ENCODE measurements at places on chromosomes 7 and 10. TPM values are rescaled to one million over a fixed set of nuclear protein-coding genes. Genes with fewer than 3 reads are reported as not detected.

SPDYE3 gene
- not detected for total RNA-seq

NHLRC2 gene
- total RNA-seq = 20.4 TPM

DNA sequence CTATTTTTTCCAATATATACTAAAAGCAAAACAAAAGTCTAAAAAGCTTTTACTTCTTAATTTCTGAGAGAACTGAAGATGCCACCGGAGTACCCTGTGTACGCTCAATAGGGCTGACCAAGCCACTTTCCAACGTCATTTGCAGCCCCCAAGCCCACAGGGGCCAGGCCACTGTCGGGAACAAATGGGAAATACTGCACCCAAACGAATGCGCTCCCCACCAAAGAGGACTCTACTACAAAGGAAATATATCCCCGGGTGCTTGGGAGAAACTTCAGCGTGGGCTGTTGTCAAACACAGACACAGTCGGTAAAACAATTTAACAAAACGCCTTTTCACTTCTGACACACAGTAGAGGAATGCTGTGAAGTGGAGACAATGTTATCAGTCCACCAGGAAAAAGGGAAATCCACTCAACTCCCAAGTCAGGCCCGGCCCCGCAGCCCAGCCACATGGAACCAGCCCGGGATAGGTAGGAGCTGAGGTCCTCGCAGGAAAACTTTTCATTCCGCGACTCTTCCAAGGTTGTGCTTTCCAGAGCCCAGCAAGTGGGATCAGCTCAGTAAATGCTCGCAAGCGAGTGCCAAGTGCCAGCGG, 1.4 kb downstream of the PARD3 start:
- DNase-seq = no peak

DNA sequence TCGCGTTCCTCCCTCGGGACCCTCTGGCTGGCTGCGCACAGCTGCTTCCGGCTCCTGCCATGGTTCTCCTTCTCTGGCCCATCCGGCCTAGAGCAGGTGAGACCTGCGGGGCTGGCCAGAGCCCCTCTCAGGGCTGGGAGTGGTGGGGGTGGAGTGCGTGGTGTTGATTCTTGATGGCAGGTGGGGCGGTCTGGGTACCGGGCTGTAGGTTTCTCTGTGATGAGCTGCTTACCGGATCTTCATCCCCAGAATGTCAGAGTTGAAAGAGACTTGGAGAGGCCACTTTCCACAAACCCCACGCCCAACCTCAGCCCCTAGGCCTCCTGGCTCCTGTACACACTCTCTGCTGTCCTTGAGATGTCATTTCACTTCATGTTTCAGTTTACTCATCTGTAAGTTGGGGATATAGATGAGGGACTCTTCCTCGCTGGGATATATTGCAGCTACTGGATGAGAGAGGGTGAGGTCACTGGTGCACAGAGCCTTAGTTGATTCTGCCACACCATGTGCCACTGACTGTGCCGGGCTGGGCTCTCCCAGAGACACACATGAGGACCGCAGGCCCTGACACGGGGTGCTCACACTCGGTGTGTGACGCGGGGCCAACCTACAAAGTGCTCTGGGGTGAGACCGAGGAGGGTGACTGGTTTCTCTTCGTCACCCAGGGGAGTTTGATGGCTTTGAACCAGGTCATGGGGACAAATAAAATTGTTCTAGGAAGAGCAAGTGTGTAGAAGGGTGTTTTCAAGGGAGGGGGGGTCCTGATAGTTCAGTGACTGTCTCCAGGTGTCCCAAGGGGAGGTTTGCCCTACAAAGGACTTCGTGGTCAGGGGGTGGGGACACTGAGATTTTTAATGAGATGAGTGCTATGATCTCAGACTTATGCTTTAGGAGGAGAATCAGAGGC, 29.5 kb downstream of the ZNF775 start:
- DNase-seq = no peak

DNA sequence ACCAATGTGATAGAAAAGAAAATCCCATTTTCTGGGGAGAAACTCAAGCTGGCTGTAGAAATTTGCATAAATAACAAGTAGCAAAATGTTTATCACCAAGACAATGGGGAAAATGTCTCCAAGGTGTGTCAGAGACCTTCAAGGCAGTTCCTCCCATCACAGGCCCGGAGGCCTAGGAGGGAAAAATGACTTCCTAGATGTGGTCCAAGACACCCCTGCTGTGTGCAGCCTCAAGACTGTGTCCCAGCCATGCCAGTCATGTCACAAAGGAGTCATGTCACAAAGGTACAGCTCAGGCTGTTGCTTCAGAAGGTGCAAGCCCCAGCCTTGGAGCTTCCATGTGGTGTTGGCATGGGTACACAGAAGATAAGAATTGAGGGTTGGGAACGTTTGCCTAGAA, 33.7 kb upstream of the THSD7A start:
- no peak for DNase-seq

DNA sequence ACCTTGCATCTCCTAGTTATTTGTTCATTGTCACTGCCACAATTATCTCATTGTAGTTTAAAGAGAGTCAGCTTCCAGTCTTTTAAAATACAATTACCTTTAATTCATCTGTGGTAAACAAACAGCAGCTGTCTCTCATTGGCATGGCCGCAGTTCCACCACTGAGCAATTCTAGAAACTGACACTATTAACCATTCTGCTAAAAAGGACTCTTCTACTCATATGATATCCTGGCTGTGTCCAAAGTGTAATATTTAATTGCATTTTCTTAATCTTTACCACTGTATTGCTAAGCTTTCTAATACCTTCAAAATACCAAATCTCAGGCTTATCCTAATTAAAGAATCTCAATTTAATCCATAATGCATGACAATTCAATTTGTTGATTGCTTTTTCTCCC, 639.0 kb downstream of the AUTS2 start:
- no peak for DNase-seq
